Heart left ventricle (tissue), 16 donors: ENCODE measurements at places on chromosomes 11 and 22. TPM values are rescaled to one million over a fixed set of nuclear protein-coding genes. Genes with fewer than 3 reads are reported as not detected.

DNA sequence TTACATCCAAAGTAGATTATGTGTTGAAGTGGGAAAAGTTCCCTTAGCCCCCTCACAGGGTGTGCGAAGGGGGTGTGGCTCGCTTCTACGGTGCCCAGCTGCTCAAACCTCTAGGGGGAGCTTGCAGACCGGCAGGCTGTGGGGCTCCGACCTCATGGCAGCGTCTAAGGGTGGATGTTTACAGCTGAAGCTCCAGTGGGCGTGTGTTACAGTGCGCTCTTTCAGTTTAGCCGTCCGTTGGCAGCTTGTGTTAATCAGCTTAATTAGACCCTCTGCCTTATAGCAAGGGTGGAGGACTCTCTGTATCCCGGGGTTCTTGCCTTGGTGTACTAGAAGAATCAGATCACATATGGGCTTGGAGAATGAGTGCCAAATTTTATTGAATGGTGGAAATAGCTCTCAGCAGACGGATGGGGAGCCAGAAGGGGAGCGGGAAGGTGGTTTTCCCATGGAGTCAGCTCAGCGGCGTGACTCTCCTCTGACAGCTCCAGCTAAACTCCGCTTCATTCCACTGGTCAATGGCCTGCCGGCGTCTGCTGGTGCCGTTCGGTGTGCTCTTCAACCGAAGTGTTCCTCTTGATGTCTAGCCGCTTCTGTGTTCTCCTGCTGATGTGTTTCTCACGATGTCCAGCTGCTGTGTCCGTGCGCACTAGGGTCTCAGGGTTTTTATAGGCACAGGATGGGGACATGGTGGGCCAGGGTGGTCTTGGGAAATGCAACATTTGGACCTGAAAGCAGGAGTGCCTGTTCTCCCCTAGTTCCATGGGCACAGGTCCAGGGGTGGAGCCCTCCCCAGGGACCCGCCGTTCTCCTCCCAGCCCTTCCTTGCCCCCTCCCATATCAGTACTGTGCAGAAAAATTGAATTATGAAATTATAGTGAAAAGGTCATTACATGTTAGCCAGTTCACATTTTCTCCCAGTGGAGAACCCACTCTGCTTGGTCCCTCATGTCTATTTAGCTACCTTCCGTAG lies 28.6 kb upstream of the OR10G7 start:
- DNase-seq: peak; percentile 11
- H3K36me3 ChIP-seq: no peaks in the 10 kb centered on the region
- peaks cover 5% of the 10 kb centered on the region for H3K27me3 ChIP-seq
- H3K27ac ChIP-seq: no peak overlapping the region
- no peak overlapping the region for H3K4me3 ChIP-seq

KLHDC7B gene
- total RNA-seq: 0.13 TPM

- peaks cover 42% of the 10 kb centered on the region for H3K36me3 ChIP-seq
- H3K4me3 ChIP-seq: no peak overlapping the region
- no peak for DNase-seq
These were observed 13.4 kb downstream of the NADSYN1 start for GRCh38 chr11:71466358-71466757.

DNA sequence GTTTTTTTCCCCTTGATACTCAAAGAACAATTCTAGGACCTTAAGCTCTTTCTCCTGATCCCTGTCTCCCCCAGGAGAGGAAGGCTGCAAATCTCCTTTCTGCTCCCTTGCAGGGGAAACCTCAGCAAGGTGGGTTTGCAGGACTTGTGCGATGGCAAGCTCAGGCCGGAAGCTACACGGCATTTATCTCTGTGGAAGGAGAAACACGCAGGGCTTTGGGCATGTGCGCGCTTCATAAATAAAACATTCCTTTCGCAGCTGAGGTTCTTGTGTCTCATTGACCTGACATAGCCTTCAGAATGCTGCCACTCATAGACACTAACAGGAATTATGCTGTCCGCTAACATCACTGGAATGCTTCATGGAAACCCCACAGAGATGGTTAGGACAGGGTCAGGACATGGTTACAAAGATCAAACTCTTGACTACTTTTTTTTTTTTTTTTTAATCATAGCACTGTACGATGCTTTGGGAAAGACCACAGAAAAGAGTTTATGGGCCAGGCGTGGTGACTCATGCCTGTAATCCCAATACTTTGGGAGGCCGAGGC lies 42.6 kb downstream of the SLN start:
- no peaks in the 10 kb centered on the region for H3K4me1 ChIP-seq
- DNase-seq: no peak
- no peak overlapping the region for H3K27ac ChIP-seq
- no peaks in the 10 kb centered on the region for H3K27me3 ChIP-seq
- H3K4me3 ChIP-seq: no peak overlapping the region

DRD4 gene
- 0.29 TPM for total RNA-seq

DNA sequence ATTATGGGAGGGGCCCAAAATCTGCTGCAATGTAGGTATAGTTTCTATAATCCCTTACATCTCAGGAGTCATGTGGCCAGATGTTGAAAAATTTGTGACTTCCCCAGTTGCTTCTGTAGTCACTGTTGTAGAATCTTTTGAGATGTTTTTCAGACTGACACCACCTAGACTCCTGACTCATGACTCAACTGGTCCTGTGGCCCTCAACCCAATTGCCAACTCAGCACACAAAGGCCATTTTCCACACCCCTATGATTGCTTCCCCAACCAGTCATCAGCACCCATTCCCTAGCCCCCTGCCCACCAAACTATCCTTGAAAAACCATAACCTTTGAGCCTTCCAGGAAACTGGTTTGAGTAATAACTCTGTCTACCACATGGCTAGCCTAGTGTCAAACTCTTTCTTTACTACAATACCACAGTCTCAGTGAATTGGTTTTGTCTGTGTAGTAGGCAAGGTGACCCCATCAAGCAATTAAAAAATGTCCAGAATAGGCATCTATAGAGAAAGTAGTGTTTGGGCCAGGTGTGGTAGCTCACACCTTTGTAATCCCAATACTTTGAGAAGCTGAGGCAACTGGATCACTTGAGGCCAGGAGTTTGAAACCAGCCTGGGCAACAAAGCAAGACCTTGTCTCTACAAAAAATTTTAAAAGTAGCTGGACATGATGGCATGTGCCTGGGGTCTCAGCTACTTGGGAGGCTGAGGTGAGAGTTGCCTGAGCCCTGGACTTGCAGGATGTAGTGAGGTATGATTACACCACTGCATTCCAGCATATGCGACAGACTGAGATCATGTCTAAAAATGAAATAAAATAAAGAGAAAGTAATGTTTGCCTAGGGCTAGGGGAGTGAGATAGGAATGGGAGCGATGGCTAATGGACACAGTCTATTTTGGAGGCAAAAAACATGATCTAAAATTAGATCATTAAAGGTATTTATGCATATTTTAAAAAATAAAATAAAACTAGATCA lies 24.1 kb upstream of the FEZ1 start:
- no peak overlapping the region for H3K27ac ChIP-seq
- DNase-seq: no peak
- no peaks in the 10 kb centered on the region for H3K36me3 ChIP-seq
- no peak overlapping the region for H3K4me3 ChIP-seq

TSSK2 gene
- total RNA-seq: not detected

DNA sequence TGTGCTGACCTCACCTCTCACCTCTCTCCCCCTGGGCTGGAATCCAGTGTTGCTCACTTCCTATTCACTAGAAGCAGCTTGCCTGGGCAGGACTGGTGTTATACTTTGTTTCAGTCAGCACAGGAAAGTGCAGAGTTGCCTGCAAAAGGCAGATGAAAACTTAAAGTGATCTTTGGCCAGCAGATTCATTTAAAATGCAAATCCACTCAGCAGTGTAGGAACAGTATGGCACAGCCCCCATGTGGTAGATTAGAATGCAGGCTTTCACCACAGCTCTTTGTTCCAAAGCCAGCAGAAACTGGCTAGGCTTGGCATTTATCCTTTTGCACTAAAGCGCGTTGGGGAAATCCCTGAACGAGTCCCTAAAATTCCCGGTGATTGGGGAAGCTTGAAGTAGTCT lies 301.2 kb downstream of the OR4C45 start:
- no peak for DNase-seq
- no peak overlapping the region for H3K27ac ChIP-seq
- H3K27me3 ChIP-seq: no peaks in the 10 kb centered on the region
- no peaks in the 10 kb centered on the region for H3K36me3 ChIP-seq

DNA sequence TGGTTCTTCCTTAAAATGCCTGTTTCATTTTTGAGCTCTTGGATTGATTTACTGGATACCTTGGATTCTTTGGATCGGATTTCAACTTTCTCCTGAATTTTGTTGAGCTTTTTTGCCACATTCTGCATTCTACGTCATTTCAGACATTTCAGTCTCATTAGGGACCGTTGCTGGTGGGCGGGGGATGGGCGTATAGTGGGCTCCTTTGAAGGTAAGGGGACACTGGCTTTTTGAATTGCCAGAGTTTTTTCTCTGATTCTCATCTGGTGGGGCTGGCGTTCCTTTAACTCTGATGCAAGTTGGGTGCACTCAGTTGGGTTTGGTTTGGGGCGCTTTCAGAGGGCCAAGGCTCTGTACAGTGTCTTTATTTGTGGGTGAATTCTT lies 216.5 kb downstream of the DYNC2H1 start:
- H3K27me3 ChIP-seq: no peaks in the 10 kb centered on the region
- H3K4me1 ChIP-seq: peaks cover 7% of the 10 kb centered on the region
- no peak overlapping the region for H3K27ac ChIP-seq
- no peak for DNase-seq

DNA sequence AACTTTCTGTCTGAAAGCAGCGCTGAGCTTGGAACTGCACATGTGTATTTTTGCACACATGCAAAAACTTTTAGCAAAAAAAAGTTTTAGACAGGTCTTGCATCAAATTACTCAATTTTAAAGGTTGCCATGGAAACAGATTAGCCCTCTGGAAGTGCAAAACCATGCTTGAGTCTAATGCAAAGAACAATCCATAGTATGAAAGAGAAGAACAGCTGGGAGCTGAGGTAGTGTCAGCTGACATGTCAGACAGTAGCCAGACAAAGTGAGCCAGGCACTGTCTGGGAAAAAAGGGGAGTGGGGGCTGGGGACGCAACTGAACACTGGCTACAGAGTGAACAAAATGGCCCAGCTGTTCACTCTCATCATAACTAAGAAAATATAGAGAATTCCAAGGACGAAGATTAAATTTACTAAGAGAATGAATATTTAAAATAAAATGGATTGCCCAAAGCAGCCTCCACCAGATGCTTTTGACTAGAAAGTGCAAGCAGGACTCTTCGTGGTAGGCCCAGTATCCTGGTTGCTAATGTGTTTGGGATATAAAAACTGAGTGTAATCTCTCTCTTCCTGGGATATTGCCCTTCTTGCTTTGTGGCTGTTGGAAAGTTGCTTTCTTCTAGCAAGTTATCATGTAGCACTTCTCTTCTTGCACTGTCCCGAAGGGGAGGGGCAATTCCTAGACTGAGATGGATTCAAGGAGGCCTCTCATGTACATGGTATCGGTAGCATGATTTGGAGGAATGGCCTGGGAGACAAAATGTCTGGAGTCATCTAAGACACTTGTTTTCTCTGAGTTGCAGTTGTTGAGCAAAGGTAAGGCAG lies 434.1 kb upstream of the FAT3 start:
- H3K36me3 ChIP-seq: no peaks in the 10 kb centered on the region
- H3K27me3 ChIP-seq: no peaks in the 10 kb centered on the region
- no peak overlapping the region for H3K27ac ChIP-seq
- no peaks in the 10 kb centered on the region for H3K4me1 ChIP-seq
- H3K4me3 ChIP-seq: no peak overlapping the region

DNA sequence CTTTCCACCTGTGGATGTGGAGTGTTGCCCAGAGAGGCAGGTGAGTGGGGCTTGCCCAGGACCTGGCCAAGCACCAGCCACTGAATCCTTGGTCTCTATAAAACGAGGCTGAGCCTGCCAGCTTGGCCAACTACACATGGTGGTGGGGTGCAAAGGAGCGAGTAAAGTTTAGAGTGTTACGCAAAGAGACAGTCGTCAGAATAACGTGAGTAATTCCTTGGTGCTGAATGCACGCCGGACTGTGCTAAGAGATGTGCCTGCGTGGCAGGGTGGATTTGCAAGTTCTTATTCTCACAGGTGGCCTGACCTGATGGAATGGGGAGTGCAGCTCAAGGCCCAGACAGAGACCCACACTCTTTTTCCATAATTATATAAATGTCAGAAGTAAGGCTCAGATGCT lies 88.6 kb upstream of the B3GAT1 start:
- H3K27me3 ChIP-seq: peaks cover 3% of the 10 kb centered on the region
- H3K4me1 ChIP-seq: no peaks in the 10 kb centered on the region
- H3K4me3 ChIP-seq: no peak overlapping the region
- no peaks in the 10 kb centered on the region for H3K36me3 ChIP-seq
- no peak for DNase-seq
- H3K27ac ChIP-seq: no peak overlapping the region

- H3K4me3 ChIP-seq: no peak overlapping the region
- no peaks in the 10 kb centered on the region for H3K36me3 ChIP-seq
- H3K27me3 ChIP-seq: no peaks in the 10 kb centered on the region
- H3K27ac ChIP-seq: no peak overlapping the region
These were observed 43.7 kb upstream of the ARHGAP20 start for GRCh38 chr11:110755941-110756340.

LYVE1 gene
- total RNA-seq: 8.1 TPM

GRCh38 chr11:119623682-119624081 lies 105.3 kb downstream of the NECTIN1 start:
- peaks cover 1% of the 10 kb centered on the region for H3K4me1 ChIP-seq
- no peak overlapping the region for H3K4me3 ChIP-seq
- H3K27ac ChIP-seq: no peak overlapping the region
- DNase-seq: no peak
- H3K36me3 ChIP-seq: no peaks in the 10 kb centered on the region

GRCh38 chr11:128098781-128099180 lies 488.6 kb downstream of the ETS1 start:
- H3K4me1 ChIP-seq: no peaks in the 10 kb centered on the region
- DNase-seq: no peak
- H3K27ac ChIP-seq: no peak overlapping the region
- no peak overlapping the region for H3K4me3 ChIP-seq
- no peaks in the 10 kb centered on the region for H3K36me3 ChIP-seq

DNA sequence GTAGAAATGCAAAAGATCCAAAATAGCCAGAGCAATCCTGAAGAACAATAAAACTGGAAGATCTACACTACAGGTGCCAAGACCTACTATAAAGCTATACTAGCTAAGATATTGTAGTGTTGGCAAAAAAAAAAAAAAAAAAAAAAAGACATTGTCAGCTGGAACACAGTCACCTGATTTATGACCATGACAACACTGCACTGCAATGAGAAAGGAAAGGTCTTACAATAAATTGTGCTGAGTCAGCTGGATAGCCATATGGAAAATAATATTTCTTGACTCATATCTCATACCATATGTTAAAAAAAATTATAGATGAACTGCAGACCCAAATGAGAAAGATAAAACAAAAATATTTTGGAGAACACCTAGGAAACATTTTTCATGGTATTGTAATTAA lies 3.1 kb upstream of the PANX3 start:
- H3K4me3 ChIP-seq: no peak overlapping the region
- no peak overlapping the region for H3K27ac ChIP-seq
- H3K27me3 ChIP-seq: no peaks in the 10 kb centered on the region
- DNase-seq: no peak
- H3K36me3 ChIP-seq: no peaks in the 10 kb centered on the region
- no peaks in the 10 kb centered on the region for H3K4me1 ChIP-seq
